ENCODE measurements at places on chromosomes 12 and 14.

- no peak for DNase-seq
These were observed 15.1 kb downstream of the NAV3 start for GRCh38 chr12:77845831-77846230.

- DNase-seq: no peak
These were observed 73.8 kb upstream of the DACT1 start for GRCh38 chr14:58563978-58564377.

DNA sequence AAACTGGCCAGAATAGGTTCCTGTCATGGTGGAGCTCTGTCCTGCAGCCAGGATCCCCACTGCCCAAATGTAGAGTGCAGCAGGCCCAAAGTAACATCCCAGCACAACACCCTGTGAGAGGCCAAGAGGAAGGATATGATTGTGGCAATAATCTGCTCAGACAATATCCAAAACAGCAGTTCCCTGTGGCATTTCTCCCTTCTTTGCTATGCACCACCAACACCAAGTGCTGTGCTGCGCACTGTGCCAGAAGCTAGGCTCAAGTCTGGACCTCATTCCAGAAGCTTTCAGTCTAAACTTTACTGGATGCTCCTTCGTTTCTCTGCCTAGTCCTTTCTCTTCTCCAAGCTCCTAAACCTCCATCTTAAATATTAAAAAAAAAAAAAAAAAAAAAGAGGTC lies 33.4 kb downstream of the SLC11A2 start:
- DNase-seq: no peak

GRCh38 chr12:69657376-69658137 lies 41.5 kb downstream of the BEST3 start:
- no peak for DNase-seq

- no peak for DNase-seq
These were observed 22.6 kb upstream of the LUM start for GRCh38 chr12:91133871-91134270.

- DNase-seq: no peak
These were observed 54.4 kb upstream of the PRMT8 start for GRCh38 chr12:3436461-3437065.

DNA sequence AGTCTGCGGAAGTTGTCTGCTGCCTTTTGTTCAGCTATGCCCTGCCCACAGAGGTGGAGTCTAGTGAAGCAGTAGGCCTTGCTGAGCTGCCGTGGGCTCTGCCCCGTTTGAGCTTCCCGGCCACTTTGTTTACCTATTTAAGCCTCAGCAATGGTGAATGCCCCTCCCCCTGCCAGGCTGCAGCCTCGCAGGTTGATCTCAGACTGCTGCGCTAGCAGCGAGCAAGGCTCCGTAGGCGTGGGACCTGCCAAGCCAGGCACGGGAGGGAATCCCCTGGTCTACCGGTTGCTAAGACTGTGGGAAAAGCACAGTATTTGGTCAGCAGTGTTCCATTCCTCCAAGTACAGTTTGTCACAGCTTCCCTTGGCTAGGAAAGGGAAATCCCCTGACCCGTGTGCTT lies 143.6 kb downstream of the DYRK2 start:
- no peak for DNase-seq

GRCh38 chr14:102928412-102929240 lies 6.2 kb downstream of the AMN start:
- peak; percentile 24 for DNase-seq

DNA sequence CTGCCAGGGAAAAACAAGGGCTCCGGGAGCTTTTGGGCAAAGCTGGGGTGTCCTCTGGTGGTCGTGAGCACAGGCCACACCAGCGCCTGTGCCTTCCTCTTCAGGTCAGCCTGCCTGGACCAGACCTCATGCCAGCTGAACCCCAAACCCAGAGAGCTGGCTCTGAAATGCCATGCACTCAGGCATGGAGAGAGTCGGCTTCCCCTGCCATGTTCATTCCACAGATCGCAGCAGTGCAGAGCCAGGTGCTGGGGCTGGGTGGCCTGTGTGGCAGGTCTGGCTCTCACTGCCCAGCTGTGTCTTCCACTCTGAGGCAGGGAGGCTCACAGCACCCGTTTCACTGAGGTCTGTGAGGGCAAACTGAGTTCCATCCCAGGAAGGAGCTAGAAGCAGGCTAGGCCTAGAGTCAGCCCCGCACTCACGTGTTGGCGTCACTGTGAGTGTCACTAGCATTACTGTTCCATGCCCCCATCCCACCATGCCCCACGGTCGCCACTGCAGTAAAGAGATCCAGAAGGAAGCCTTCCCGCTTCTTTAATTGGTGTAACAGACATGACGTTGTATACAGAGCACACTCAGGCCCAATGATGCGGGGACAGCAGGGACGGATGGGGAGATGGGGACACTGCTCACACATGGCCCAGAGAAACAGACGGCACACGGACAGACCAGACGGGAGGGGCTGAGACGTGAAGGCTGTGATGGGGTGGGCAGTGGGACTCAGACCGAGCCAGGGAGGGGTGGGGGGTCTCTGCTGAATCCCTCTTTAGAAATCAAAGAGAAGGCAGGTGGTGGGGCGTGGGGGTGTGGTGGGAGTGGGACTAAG lies 2.7 kb downstream of the ARL6IP4 start:
- DNase-seq: no peak

GRCh38 chr14:58426670-58427280 lies 556 bp downstream of the TIMM9 start:
- DNase-seq: peak; percentile 49

DNA sequence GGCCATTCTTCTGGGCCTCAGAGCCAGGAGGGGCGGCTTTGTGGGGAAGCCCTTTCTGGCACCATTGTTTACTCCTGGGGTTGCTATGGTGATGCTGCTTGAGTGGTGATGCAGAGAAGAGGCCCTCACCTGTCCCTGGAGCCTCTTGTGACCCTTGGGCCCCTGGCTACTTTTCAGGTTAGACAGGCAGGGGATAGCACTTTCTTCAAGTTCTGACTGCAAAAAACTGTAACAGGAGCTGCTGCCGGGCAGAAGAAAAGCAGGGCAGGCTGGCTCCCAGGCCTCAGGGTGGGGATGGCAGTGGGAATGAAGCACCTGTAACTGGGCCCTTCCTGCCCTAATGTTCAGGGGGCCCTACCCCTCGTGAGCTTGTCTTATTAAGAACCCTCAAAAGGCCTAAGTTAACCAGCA lies at the start of gene TEX52:
Gene TEX52, minus strand, starts transcription at position 19 of the 411 bp plus-strand sequence. Its CDS starts 13 bp downstream, at position 6.
- no peak for DNase-seq

DNA sequence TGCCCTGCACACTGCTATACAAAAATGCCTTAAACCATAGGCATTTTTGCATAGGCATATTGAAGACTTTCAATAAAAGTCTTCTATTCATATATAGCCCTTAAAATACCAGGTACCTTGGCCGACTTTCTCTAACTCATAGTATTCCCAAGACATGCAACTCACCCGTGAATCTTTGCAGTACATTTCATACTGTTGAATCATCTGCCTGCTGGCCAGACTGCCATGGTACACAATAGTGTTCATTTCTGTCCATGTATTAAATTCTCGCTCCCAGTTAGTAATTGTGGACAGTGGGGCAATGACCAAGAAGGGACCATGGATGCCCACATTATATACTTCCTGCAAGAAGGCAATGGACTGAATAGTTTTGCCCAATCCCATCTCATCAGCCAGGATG lies 24.3 kb upstream of the SUPT16H start:
- no peak for DNase-seq

DNA sequence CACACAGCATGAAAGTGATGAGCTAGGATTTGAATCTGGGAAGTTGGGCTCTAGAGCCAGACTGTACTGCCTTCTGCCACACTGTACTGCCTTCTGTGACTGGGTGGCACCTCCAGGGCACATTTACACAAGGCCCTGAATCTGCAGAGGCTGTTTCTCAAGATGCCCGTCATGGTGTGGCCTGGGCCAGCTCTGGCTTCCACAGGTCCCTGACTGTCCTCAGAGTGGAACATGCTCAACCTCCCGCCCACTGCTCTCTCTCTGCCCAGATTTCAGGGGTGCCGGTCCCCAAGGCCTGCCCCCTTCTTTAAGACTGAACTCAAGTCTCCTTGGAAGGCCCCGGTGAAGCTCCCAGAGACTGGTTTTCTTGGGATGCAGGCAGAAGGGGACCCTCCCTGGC lies 50.2 kb downstream of the C14orf132 start:
- no peak for DNase-seq

DNA sequence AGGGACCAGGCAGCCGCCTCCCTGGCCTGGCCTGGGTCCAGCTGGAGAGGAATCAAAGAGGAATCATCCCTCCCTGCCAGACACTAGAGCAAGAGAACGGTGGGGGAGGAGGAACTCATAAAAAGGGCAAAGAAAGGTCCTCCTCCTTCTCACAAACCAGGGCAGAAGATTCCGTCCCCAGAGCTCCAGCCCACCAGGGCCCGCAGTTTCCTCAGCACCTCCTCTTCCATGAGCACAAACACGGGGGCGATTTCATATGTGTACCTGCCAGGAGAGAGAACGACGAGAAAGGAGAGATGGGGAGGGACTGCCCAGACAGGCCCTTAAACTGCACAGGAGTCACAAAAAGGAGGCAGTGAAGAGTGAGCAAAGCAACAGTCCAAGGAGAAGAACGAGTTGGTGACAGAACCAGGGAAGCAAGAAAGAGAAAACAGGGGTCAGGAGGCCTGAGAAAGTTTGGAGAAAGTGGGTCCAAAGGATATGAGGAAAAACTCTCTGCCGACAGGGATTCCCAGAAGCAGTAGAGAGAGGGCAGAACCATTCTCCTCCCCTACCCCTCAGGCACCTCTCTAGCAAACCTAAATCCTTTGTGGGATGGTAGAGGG lies 8.7 kb upstream of the ZNF740 start:
- no peak for DNase-seq

GRCh38 chr12:124758266-124759220 lies 105.1 kb downstream of the SCARB1 start:
- no peak for DNase-seq

GRCh38 chr12:121543786-121544185 lies 37.0 kb downstream of the KDM2B start:
- DNase-seq: no peak

GRCh38 chr12:3456809-3457208 lies 34.2 kb upstream of the PRMT8 start:
- no peak for DNase-seq

- DNase-seq: no peak
These were observed 63.5 kb downstream of the LLPH start for GRCh38 chr12:66066929-66067523.

DNA sequence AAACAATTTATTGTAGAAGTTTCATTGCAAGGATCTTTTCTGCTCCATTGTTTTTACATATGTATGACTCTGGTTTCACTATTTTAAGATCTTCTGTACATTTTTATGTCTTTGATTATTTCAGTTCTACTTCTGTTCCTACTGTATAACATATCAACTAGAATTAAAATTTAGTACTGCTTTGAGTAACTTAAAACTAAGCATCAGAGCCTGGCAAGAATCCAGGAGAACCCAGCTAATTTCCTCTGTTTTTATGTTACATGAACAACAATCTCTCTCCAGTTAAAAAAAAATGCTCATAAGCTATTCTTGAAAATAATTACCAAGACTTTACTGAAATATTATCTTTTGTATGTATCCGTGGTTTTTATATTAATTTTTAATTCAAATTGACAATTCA lies 370.7 kb downstream of the TMTC2 start:
- DNase-seq: no peak

- no peak for DNase-seq
These were observed 219.7 kb downstream of the ZFP36L1 start for GRCh38 chr14:68573126-68573525.

DNA sequence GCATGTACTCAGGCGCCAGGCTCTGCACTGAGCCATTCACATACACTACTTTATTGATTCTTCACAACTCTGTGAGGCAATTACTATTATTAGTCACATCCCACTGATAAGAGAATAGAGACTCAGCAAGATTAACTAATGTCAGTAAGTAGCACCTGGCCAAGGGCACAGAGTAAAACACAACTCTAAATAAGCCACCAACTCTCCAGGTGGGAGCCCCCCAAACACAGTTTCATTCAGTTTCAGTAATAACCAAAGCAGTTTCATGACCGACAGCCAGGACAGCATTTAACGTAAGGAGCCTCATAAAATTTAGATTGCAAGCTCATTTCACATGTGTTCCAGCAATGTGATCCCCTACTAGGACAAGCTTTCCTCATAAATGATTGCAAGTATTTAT lies 323.1 kb upstream of the CCDC196 start:
- DNase-seq: no peak

Measured in activated CD4-positive, alpha-beta T cell treated with anti-CD3 and anti-CD28 coated beads, Interleukin-2, Interleukin-4, amounts not matched to agents 100 ng/mL and 50 ng/mL, durations not matched to agents 16 hours and 8 hours (primary cell).